ENCODE measurements at places on chromosomes 12 and 14.
A peak's percentile ranks its signal among the peaks of the same experiment; 100 is the strongest.

DNA sequence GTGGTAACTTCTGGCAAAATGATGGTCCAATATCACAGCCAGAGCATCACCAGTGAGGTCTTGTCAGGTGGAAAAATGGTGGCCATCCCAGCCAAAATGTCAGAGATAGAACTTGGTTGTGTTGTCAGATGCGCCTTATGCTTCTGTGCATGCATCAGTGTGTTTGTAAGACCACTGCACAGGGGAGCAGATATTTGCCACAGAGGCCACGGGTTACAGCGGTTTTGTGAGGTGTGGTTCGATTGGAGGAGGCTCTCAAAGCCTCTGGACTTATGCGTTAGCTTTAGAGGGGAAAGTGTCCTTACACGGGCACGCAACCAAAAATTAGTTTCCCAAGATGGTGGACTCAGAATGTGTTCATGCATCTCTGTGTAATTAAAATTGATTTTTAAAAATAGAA, 243.8 kb downstream of the ADGRD1 start:
- no peak for DNase-seq

- no peak for DNase-seq
These were observed 232.5 kb upstream of the RTL1 start for GRCh38 chr14:101135796-101136742.

GRCh38 chr12:44565163-44565562, 311.0 kb downstream of the NELL2 start:
- no peak for DNase-seq

GRCh38 chr14:67461341-67461985, 27.1 kb downstream of the TMEM229B start:
- DNase-seq = peak; percentile 43

- peak; percentile 17 for DNase-seq
These were observed 78.0 kb downstream of the ATF7IP start for GRCh38 chr12:14443531-14443930.

GRCh38 chr14:69471436-69471835, 13.1 kb upstream of the PLEKHD1 start:
- DNase-seq = no peak

- DNase-seq = no peak
These were observed 25.3 kb downstream of the LRIG3 start for GRCh38 chr12:58895053-58895452.

DNA sequence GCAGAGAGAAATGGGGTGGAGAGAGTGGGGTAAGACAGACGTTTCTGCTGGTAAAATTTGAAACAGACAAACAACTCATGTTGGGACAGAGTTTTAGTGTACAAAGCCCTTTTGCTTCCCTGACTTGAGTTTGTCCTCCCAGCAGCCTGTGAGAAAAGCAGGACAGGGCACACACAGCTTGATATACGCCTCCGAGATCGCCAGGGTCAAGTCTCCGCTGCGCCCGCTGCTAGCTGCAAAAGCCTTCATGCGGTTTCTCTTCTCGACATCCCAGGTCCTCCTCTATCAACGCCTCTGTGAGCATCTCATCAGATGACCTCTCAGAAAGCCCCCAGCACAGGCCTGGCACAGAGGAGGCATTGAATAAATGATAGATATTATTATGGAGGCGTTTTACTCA, 9.4 kb upstream of the BCL11B start:
- no peak for DNase-seq

DNA sequence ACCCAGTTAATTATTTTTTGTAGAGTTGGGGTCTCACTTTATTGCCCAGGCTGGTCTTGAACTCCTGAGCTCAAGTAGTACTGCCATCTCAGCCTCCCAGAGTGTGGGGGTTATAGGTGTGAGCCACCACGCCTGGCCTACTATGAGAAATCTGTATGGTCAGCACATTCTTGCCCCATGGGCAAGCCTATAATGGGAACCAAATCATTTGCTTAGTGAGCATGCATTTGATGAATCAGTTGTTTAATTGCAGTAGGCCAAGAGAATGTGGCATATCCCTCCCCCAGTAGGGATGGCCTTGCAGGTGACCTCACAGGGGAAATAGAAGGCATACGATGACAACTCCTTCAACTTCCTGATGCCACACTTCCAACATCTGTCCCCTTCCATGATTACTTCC, 122.7 kb downstream of the DIP2B start:
- no peak for DNase-seq

GRCh38 chr14:87705439-87705896, 287.5 kb downstream of the GALC start:
- DNase-seq = peak; percentile 92
